ENCODE measurements at places on chromosomes 16 and 17.

DNA sequence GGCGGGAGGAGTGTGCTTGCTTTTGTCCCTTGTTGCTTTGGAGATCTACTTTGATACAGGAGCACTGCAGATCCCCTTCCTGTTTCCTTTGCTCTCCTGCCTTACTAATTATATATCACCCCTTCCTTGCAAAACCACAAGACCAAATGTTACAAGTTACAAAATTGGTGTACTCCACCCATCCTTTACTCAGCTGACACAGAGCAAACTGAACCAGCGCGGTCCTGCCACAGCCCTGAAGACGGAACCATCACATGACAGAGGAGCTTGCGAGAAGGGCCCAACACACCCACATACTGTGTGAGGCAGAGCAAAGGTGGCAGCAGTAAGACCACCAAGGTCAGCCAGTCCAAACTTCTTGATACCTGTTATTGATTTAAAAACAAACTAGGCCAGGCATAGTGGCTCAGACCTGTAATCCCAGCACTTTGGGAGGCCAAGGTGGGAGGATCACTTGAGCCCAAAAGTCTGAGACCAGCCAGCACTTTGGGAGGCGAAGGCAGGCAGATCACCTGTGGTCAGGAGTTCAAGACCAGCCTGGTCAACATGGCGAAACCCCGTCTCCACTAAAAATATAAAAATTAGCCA lies 33.2 kb downstream of the CYTH1 start:
- peak; percentile 55 for DNase-seq

- DNase-seq = no peak
Observed at GRCh38 chr16:10579575-10579964, 828 bp downstream of the EMP2 start.

GRCh38 chr17:21072745-21073197 lies 30.0 kb upstream of the USP22 start:
- DNase-seq = no peak

GRCh38 chr16:73056921-73057290 lies 9.0 kb upstream of the ZFHX3 start:
- no peak for DNase-seq

DNA sequence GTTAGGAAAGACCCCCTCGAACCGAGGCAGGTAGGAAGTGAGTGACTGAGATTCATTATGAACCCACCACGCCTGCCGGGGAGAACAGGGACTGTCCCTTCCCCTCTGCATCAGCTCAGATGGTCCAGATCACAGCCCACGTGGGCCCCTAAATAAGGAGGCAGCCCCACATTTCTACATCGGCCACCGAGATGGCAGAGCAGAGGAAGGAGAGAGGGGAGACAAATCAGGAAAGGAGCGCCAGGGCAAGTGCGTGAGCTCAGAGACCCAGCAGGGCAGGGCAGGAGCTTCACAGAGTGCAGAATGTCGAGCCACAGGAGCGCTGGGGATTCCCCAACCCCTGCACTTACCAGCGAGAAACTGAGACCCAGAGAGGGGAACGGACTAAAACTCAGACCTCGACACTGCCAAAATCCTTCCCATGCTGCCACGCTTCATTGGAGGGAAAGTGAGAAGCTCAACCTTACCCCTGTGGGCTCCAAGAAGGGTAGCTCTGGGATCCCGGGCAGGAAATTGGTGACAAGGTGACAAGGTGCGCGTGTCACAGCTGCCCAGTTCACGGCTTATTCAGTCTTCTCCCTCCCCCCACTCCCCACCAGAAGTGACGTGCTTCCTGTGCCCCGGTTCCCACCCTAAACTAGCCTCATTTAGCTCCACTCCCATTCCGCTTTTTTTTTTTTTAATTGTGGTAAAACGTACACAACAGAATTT lies at the start of gene ICAM2:
ICAM2 (minus strand) TSS at position 578 of the 711 bp plus-strand sequence. CDS start 13,942 bp downstream, outside the sequence.
- peak; percentile 67 for DNase-seq

DNA sequence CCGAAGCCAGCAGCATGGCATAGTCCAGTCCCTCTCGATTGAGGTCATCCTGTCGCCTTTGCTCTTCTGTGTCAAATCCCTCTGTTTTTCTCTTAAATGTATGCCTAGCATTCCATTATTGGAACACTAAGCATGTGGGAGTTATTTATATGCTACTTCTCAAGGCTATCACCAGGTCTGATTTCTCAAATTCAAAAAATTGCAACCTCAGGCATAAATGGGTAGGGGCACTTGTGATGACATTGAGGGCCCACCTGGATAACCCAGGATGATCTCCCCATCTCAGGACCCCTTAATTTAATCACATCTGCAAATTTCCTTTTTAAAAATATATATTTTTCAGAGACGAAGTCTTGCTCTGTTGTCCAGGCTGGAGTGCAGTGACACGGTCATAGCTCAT lies 95.7 kb downstream of the BMERB1 start:
- no peak for DNase-seq

DNA sequence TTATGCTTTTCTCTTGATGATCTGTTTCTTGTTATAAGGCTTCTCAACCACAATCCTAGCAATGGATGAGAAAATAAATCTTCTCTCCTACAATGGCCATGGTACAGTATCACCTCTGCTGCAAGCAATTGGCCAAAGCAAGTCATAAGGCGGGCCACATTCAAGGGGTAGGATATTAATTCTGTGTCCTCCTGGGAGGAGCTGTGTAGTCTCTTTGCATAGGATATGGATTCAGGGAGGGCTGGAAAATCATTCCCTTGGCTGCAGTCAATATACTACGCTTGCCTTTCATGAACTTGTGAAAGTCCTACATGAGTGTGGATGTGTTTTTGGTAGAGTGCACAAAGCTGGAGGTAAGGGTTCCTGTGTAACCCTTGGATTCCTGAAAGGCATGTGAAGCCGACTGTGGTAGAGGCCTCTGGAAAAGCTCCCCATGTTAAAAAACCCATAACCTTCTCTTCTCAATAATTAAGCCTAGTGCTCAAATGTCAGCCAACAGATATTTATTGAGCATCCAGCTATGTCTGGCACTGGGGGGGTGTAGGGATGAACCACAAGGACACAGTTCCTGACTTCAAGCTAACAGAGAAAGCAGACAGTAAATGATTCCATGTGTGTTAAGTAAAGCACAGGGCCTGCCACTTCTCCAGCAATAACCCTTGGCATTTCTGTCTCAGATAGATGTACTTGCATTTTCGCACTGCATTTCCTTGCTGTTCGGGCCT lies 147.6 kb upstream of the HS3ST3A1 start:
- DNase-seq = no peak

- no peak for DNase-seq
Observed at GRCh38 chr16:85514598-85515318, 98.4 kb upstream of the GSE1 start.

DNA sequence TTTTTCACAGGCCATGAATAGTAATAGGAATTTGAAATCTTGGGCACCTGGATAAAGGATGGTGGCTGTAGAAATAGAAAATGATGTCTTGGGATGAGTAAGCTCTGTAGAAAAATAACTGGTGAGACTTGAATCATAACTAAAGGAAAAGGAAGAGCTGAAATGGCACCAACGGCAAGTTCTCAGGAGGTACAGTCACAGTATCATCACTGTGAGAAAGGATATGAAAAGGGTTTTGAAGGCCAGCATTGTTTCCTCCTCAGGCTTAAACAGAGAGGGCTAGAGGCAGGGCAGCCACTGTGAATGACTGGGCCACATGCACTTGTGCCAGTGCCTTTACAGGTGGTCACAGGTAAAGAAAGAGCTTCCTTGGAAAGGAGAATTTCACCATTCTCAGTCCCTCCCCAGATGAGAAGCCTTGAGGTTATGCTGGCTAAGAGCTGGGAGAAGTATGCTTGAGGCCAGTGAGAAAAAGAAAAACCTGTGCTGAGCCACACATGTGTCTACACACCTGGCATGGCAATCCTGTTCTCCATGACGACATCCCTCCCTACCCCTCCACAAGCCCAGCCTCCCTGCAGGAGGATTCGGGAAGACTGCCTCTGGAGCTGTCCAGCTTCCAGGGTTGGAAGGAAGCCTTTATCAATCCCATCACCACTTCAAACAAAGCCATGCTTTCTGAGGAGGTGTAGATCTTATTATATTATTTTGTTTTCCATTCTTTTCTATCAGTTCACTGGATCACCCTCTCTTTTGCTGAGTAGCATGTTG lies 3.8 kb upstream of the ANKFN1 start:
- no peak for DNase-seq

- DNase-seq = no peak
Observed at GRCh38 chr17:67401598-67402504, 24.8 kb downstream of the PITPNC1 start.

GRCh38 chr16:53282975-53283946 lies 151.0 kb upstream of the RBL2 start:
- no peak for DNase-seq

DNA sequence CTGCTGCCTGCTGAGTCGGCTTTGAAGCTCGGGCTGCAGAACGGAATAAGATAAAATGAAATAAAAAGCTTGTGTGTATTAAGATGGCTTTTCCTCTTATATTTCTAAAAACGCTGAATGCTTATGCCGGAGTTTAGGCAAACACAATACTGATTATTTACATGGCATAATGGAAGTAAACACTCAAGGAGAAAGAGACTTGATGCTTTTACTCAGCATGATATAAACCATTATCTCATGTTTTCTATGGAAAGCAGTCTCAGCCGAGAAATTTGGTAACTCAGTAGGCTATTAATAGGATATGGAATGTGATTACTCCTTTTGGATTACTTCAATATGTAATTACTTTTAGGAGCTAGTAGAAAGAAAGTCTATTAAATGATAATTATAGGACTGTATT lies 153.3 kb downstream of the CDH11 start:
- no peak for DNase-seq

- no peak for DNase-seq
Observed at GRCh38 chr17:58047376-58048150, 35.7 kb upstream of the DYNLL2 start.

DNA sequence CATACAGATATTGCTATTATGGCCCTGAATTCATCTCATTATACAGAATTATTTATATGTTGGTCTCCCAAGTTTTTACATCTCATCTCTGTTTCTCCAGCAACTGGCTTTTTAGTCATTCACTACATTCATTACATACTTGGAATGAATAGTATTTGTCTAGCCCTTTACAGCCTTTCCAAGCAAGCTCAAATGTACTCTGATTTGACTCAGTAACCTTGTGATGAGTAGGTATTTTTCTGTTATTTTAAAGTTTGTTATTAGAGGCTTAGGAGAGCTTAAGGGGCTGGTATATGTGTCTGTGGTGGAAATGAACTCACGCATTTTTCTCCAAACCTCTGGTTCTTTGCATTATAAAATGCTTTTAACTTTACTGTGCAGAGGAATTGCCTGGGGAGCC lies 224.7 kb downstream of the SNX29 start:
- DNase-seq = no peak

GRCh38 chr16:82363026-82363816 lies 193.2 kb upstream of the MPHOSPH6 start:
- DNase-seq = no peak

DNA sequence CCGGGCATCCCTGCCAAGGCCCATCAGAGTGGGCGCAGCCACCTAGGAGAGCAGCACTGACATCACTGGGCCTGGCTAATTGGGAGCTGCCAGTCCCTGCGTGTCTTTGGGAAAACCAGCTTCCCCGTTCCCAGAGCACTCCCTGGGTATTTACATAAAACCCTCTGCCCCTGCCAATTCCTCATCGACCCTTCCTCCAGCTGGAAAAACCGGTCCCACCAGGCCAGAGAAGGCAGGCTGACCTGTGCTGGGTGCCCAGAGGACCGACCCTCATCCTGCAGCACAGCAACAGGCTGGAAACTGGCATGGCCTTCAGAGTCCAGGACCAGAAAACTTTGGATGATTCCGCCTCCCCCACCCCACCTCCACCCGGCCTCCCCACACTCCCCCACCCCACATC lies 8.2 kb upstream of the FOXN1 start:
- DNase-seq = no peak

- no peak for DNase-seq
Observed at GRCh38 chr17:44827863-44828262, 2.2 kb downstream of the GJC1 start.

- DNase-seq = no peak
Observed at GRCh38 chr17:42311240-42312034, 23.1 kb downstream of the STAT5A start.

GRCh38 chr16:15925631-15926030 lies 23.8 kb upstream of the ABCC1 start:
- no peak for DNase-seq

GRCh38 chr17:8647202-8647601 lies 16.7 kb upstream of the MYH10 start:
- no peak for DNase-seq

DNA sequence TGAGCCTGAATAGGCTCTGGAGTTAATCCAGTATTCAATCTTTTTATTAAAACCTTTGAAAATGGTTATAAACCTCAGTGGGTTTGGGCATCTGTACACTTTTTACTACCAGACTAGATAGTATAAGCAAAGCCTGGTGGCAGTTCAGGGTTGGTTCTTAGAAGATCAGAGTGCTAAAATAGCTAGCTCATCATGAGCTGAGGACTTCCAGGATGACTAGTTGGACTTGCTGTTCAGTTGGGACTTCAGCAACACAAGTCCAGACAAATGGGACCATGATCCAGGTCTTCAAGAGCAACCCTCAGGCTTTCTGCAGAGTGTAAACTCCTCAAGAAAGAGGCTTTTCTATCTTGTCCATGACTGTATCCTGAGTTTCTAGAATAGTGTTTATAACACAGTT lies 1.2 kb upstream of the ZNF19 start:
- no peak for DNase-seq

DNA sequence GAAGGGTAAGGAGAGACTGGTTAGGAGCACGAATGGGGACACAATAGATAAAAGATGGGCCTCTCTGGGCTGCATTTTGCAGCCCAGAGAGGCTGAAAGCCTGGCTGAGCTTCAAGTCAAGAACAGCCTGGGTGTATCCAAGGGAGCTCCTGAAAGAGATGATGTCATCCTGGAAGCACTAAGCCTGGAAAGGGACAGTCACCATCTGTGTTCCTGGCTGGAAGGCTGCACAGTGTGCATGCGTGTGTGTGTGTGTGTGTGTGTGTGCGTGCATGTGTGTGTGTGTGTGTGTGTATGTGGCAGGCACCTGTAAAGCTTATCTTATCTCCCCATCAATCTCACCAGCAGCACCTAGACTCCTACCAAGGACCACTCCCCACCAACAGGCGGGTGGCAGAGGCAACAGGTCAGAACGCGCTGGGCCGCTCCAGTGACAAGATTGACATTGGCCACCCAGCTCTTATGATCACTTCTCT lies 44.1 kb downstream of the COG7 start:
- no peak for DNase-seq

GRCh38 chr17:45190503-45191255 lies 29.0 kb downstream of the HEXIM2 start:
- no peak for DNase-seq

DNA sequence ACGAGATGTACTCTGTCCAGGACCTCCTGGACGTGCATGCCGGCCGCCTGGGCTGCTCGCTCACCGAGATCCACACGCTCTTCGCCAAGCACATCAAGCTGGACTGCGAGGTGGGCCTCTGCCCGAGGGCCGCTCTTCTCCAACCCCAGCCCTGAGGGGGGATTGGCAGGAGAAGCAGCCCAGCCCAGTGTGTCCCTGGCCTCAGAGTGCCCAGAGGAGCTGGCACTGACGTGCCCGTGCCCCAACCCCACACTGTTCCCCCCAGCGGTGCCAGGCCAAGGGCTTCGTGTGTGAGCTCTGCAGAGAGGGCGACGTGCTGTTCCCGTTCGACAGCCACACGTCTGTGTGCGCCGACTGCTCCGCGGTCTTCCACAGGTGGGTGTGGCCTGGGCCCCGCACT lies 15.6 kb downstream of the DEF8 start:
- DNase-seq = no peak

All from stimulated activated CD4-positive, alpha-beta T cell treated with anti-CD3 and anti-CD28 coated beads, Interleukin-2, amount 100 ng/mL, for 48 hours (primary cell).